ENCODE measurements at places on chromosomes 13 and 19.

- H3K27me3 ChIP-seq = no peaks in the 10 kb centered on the region
- DNase-seq = no peak
- H3K4me1 ChIP-seq = peaks cover 9% of the 10 kb centered on the region
- peaks cover 10% of the 10 kb centered on the region for H3K36me3 ChIP-seq
- no peak overlapping the region for H3K27ac ChIP-seq
Observed at GRCh38 chr13:51728275-51728673, 75.7 kb downstream of the DHRS12 start.

- H3K27me3 ChIP-seq = no peaks in the 10 kb centered on the region
- DNase-seq = no peak
- H3K4me1 ChIP-seq = no peaks in the 10 kb centered on the region
- no peak overlapping the region for H3K27ac ChIP-seq
Observed at GRCh38 chr19:42928896-42929295, 8.1 kb downstream of the PSG7 start.

DNA sequence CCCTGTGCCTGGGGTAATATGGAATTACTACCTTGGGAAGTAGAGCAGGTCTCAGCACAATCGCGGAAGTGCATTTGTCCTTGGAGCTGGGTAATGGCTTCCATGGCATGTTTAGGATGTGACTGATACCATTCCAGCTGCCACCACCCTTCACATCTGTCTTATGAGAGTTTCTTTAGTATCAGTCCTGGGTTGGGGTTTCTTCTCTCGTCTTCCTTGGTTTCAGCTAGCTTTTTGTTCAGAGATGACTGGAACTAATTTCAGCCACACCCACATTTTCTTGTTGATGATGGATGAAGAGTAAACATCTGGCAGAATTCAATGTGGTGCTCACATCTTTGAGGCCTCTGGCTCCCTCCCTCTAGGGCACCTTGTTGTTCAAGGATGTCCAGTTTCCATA, 212.9 kb upstream of the SOX21 start:
- H3K27me3 ChIP-seq = peaks cover 13% of the 10 kb centered on the region
- no peak overlapping the region for H3K4me3 ChIP-seq
- H3K27ac ChIP-seq = no peak overlapping the region
- DNase-seq = no peak

- no peaks in the 10 kb centered on the region for H3K27me3 ChIP-seq
- H3K4me1 ChIP-seq = no peaks in the 10 kb centered on the region
- no peak overlapping the region for H3K27ac ChIP-seq
- peak; percentile 20 for DNase-seq
Observed at GRCh38 chr13:102947745-102948405, 102.0 kb downstream of the ERCC5 start.

DNA sequence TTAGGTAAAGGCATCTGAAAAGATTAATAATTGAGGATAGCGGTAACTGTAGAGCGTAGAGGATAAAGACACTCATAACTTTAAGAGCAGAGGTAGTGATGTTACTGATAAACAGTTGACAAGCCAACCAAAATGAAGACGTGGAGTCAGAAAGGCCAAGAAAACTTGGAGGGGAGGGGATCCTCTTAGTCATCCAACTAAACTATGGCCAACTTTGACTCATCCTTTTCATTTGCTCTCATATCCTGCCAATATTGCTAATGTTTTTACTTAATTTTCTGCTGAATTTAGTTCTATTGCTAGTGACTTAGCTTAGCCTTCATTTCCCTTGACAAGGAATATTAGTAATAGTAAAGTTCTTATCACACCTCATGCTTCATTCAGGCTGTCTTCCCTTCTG, 13.4 kb downstream of the ITGBL1 start:
- H3K36me3 ChIP-seq = no peaks in the 10 kb centered on the region
- H3K27ac ChIP-seq = no peak overlapping the region
- H3K4me3 ChIP-seq = no peak overlapping the region
- no peaks in the 10 kb centered on the region for H3K27me3 ChIP-seq
- DNase-seq = no peak

GRCh38 chr13:32195713-32196112, 119.5 kb downstream of the ZAR1L start:
- no peak overlapping the region for H3K27ac ChIP-seq
- no peak for DNase-seq
- no peaks in the 10 kb centered on the region for H3K27me3 ChIP-seq

DNA sequence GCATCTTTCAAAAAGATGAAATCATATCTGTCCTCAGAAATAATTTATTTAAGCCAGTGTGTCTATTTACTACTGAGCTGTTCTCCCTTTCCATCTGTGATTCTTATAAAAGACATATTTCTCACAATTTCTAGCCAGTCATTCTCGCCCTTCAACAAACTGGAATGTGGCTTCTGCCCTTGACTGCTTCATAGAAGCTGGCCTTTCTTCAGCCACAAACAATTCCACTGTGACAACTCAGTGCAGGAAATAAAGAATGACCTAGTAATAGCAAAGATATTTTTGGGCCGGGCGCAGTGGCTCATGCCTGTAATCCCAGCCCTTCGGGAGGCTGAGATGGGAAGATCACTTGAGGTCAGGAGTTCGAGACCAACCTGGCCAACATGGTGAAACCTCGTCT, 655.5 kb downstream of the PCDH9 start:
- H3K27ac ChIP-seq = no peak overlapping the region
- no peaks in the 10 kb centered on the region for H3K36me3 ChIP-seq
- no peak for DNase-seq

DNA sequence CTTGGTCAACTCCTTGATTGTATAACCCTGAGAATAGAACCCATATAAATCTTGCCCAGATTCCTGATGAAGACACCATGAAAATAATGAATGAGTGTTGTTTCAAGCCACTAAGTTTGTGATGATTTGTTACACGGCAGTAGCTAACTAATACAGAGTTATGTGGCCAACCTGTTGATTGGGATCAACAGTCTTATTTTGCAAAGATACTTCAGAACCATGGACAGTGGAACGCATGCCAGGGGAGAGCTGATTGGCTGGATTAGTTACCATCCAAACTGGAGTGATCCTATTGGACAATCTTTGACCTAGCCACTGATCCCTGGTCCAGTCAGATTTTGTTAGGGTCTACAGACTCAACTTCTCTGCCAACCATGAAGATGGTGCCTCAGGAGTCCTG, 26.6 kb downstream of the CD70 start:
- H3K4me1 ChIP-seq = no peaks in the 10 kb centered on the region
- DNase-seq = no peak
- H3K27ac ChIP-seq = no peak overlapping the region
- H3K36me3 ChIP-seq = no peaks in the 10 kb centered on the region
- no peaks in the 10 kb centered on the region for H3K27me3 ChIP-seq

GRCh38 chr19:38277969-38278680, 13.8 kb downstream of the SPINT2 start:
- no peak overlapping the region for H3K27ac ChIP-seq
- H3K4me3 ChIP-seq = no peak overlapping the region
- no peaks in the 10 kb centered on the region for H3K36me3 ChIP-seq
- H3K4me1 ChIP-seq = peaks cover 16% of the 10 kb centered on the region

GRCh38 chr13:104694397-104694796, 1628.2 kb upstream of the SLC10A2 start:
- no peaks in the 10 kb centered on the region for H3K36me3 ChIP-seq
- no peak overlapping the region for H3K27ac ChIP-seq
- no peak for DNase-seq
- no peaks in the 10 kb centered on the region for H3K27me3 ChIP-seq
- H3K4me3 ChIP-seq = no peak overlapping the region

DNA sequence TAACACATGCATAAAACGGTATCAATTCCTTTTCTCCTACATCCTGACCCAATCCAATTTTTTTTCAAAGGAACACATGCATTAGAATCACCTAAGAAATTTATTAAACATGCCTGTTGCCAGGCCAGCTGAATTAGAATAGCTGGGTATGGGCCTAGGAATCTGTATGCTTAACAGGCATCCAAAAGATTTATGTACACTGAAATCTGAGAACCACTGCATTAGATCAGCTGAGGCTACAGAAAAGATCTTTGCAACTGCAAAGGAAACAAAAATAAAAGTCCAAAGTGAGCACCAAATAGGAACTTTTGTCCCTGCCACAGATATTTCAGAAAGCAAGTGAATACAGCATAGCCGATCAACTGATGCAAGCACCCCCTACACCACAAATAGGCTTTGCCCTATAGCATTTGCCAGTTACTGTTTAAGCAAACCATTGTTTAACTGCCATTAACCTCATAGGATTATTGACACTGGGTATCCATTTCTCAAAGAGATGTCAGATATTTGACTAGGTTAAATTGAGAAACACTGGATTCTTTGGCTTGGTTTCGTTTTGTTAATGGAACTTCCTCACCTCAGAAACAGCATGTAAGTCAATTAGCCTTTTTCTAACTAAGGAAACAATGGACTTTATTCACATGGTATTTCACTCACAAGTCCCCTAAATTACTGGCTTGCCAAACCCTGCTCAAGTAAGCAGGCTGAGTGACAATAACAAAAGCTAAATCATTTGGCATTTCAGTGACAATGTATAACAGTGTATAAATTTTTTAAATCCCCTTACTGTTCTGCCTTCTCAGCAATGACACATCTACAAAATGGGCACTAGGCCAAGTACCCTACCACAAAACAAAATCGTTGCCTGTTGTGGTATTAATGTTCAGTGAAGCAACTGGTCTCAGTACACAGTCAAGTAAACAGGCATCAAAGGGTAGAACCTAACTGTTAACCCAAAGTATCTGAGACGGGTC, 67.8 kb downstream of the SUCLA2 start:
- H3K36me3 ChIP-seq = peaks cover 2% of the 10 kb centered on the region
- no peaks in the 10 kb centered on the region for H3K4me1 ChIP-seq
- DNase-seq = peak; percentile 9
- no peak overlapping the region for H3K4me3 ChIP-seq
- no peaks in the 10 kb centered on the region for H3K27me3 ChIP-seq

DNA sequence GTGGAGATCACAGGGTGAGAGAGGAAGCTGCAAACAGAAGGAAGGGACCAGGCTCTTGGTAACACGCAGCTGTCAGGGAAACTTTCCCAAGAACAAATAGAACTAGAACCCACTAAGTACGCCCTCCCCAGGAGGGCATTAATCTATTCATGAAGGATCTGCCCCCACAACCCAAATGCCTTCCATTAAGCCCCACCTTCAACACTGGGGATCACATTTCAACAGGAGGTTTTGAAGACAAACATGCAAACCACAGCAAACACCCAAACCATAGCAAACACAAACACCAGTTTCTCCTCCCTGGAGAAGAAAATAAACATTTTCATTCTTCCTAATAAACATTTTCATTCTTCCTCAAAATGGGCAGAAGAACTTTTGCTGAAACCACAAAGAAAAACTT, 329.6 kb downstream of the EFNB2 start:
- no peaks in the 10 kb centered on the region for H3K36me3 ChIP-seq
- H3K4me3 ChIP-seq = no peak overlapping the region
- H3K27me3 ChIP-seq = no peaks in the 10 kb centered on the region
- no peaks in the 10 kb centered on the region for H3K4me1 ChIP-seq
- no peak for DNase-seq
- no peak overlapping the region for H3K27ac ChIP-seq

DNA sequence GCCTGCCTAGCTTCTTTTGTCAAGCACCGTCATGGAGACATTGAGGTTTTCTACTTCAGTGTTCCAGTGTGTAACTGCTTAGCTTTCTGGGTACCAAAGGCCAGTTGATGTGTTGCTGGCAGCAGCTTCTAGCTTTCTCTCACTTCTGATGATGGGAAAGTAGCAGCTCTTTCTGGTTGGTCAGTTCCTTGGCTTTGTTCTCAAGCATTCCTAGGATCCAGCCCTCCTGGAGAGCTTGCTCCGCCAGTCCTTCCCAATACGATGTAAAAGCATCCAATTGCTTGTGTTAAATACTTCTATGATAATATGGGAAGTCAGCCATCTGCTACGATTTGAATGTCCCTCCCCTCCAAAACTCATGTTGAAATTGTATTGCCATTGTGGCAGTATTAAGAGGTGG, 182.8 kb downstream of the UGGT2 start:
- H3K4me1 ChIP-seq = no peaks in the 10 kb centered on the region
- no peak overlapping the region for H3K27ac ChIP-seq
- peaks cover 3% of the 10 kb centered on the region for H3K36me3 ChIP-seq

GRCh38 chr13:63088226-63088625, 1672.6 kb upstream of the PCDH20 start:
- H3K36me3 ChIP-seq = no peaks in the 10 kb centered on the region
- H3K27me3 ChIP-seq = no peaks in the 10 kb centered on the region
- H3K4me1 ChIP-seq = no peaks in the 10 kb centered on the region
- no peak for DNase-seq
- H3K27ac ChIP-seq = no peak overlapping the region

DNA sequence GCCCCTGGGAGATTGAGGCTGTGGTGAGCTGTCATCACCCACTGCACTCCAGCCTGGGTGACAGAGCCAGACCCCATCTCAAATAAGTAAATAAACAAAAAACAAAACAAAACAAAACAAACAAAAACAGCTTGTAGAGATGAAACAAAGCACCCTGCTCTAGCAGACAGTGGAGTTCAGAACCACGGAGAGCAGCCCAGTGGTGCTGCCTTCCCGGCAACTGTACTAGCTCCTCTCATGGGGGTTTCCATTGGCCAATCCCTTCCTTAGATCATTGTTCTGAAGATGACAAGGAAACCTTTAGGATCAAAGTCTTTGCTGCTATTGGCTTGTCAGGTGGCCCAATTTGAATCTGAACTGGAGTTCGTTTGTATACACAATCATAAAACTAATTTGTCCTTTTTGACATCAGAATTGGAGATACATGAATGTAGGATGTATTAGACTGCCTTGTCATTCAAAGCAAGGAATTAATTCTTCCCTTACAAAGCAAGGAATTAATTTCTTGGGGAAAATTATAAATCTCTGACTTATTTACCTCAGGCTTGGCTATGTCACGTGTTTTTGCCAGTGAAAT, 19.7 kb upstream of the SYCN start:
- H3K36me3 ChIP-seq = no peaks in the 10 kb centered on the region
- H3K27ac ChIP-seq = no peak overlapping the region
- DNase-seq = peak; percentile 37
- peaks cover 6% of the 10 kb centered on the region for H3K27me3 ChIP-seq
- H3K4me3 ChIP-seq = no peak overlapping the region
- H3K4me1 ChIP-seq = no peaks in the 10 kb centered on the region

DNA sequence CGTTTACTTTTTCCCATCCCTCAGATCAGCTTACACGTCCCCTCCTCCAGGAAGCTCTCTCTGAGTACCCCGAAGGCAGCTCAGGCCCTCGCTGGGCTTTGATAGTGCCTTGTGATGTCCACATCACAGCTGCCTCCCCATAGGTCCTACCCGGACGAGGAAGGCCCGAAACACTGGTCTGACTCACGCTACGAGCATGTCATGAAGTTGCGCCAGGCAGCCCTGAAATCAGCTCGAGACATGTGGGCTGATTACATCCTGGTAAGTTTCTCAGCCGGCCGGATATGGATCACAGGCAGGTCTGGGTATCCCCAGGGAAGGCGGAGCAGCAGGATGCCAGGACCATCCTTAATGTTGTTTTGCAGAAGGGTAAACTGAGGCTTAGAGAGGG, 4.8 kb downstream of the COLGALT1 start:
- H3K4me3 ChIP-seq = no peak overlapping the region
- DNase-seq = no peak
- H3K27me3 ChIP-seq = no peaks in the 10 kb centered on the region
- peaks cover 11% of the 10 kb centered on the region for H3K4me1 ChIP-seq
- peak overlapping the region; percentile 81 for H3K27ac ChIP-seq

Data from neuronal stem cell (in vitro differentiated cells).